ENCODE measurements at places on chromosomes 2 and 18. TPM values are rescaled to one million over a fixed set of nuclear protein-coding genes. Genes with fewer than 3 reads are reported as not detected.

The CHPF gene
- 46.5 TPM for total RNA-seq

The CIB4 gene
- not detected for total RNA-seq

The USP40 gene
- total RNA-seq: 29.2 TPM

The ZC3H15 gene
- total RNA-seq: 70.8 TPM

The STEAP3 gene
- 49.8 TPM for total RNA-seq

The KCNE4 gene
- 9.3 TPM for total RNA-seq

The PRKAG3 gene
- total RNA-seq: not detected

The ANO7 gene
- total RNA-seq: 1.6 TPM

The APCDD1 gene
- 38.8 TPM for total RNA-seq

The ARHGEF33 gene
- total RNA-seq: 1.9 TPM

The BBS5 gene
- 6.6 TPM for total RNA-seq

The CCDC142 gene
- 10.6 TPM for total RNA-seq

The PARD6G gene
- total RNA-seq: 13.8 TPM

The PECR gene
- 62.7 TPM for total RNA-seq

The ADCYAP1 gene
- 1.2 TPM for total RNA-seq

The UCN gene
- total RNA-seq: 0.80 TPM

The MYCN gene
- 0.32 TPM for total RNA-seq

The FNDC4 gene
- 12.4 TPM for total RNA-seq

The UGT1A10 gene
- total RNA-seq: not detected

The ADRA2B gene
- total RNA-seq: 1.6 TPM

The ZSWIM2 gene
- not detected for total RNA-seq

The LONRF2 gene
- 19.9 TPM for total RNA-seq

The KLHL29 gene
- total RNA-seq: 20.9 TPM

The FAM237A gene
- not detected for total RNA-seq

The GCKR gene
- 3.9 TPM for total RNA-seq

The IL37 gene
- total RNA-seq: not detected

The INPP5D gene
- total RNA-seq: 18.4 TPM

The G6PC2 gene
- not detected for total RNA-seq

The LYG1 gene
- 2.2 TPM for total RNA-seq

The GREB1 gene
- 5.4 TPM for total RNA-seq

The STPG4 gene
- not detected for total RNA-seq

The EFR3B gene
- 0.16 TPM for total RNA-seq

The C2orf66 gene
- total RNA-seq: 1.2 TPM

The CD226 gene
- total RNA-seq: 2.1 TPM

The LAMA3 gene
- 173 TPM for total RNA-seq

The POTEI gene
- total RNA-seq: 1.2 TPM

The ANKZF1 gene
- 29.3 TPM for total RNA-seq

The SEMA4F gene
- 8.8 TPM for total RNA-seq

The DNAJB2 gene
- total RNA-seq: 88.3 TPM

The MSH6 gene
- 60.0 TPM for total RNA-seq

The LYPD1 gene
- total RNA-seq: 0.48 TPM

The DPP10 gene
- total RNA-seq: 0.29 TPM

The FBXO36 gene
- 6.9 TPM for total RNA-seq

The PLGLB1 gene
- total RNA-seq: 8.8 TPM

The EN1 gene
- total RNA-seq: 0.29 TPM

The ASAP2 gene
- 21.0 TPM for total RNA-seq

The SLC8A1 gene
- 14.2 TPM for total RNA-seq

The FEV gene
- total RNA-seq: not detected

The LYPD6 gene
- 0.16 TPM for total RNA-seq

The CASP10 gene
- 13.1 TPM for total RNA-seq

The ZNF513 gene
- 22.5 TPM for total RNA-seq

The GKN1 gene
- not detected for total RNA-seq

The CCDC141 gene
- 11.7 TPM for total RNA-seq

The SLC5A7 gene
- not detected for total RNA-seq

The PARD3B gene
- total RNA-seq: 24.6 TPM

The C2orf80 gene
- not detected for total RNA-seq

The BOLL gene
- 0.29 TPM for total RNA-seq

The TOGARAM2 gene
- total RNA-seq: 2.7 TPM

All from breast epithelium (tissue), 4 donors.